T-helper 1 cell (primary cell): ENCODE measurements at places on chromosomes 6 and 20.

- no peak for DNase-seq
Observed at GRCh38 chr6:47170617-47170947, 128.4 kb upstream of the ADGRF1 start.

DNA sequence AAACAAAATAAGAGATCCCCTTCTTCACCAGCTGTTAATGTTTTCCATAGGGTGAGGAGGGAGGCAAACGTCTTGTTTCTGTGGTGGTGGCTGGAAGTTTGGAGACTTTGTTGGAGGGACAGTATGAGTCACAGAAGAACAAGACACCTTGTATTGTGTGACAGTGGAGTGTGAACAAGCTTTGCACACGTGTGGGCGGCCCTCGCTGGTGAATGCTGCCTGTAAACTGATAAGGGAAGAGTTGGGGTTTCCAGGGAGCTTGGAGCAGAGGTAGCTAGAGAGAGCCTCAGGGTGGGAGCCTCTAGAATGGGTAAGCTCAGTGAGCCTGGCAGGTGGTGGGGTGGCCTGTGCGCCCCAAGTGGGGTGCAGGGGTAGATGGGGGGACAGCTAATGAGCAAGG lies 78.3 kb downstream of the ZDHHC14 start:
- no peak for DNase-seq

DNA sequence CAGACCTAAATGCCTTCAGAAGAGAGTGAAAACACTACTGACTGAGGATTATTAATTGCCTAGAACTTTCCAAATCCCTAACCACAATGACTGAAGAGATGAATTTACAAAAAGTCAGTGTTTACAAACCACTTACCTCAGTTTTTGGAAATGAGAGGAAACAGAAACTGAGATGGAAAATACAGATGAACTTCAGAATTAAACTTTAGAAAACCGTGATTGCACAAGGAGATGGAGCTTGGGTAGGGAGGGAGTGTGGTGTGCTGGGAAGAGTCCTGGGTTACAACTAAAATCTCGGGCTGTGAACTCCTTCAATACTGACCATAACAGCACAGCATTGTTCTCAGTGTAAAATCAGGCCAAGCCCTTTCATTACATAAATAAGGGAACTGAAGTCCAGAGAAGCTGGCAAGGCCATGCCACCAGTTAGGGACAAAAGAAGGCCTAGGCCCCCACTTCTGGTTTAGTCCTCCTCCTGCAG lies 4.0 kb downstream of the ELMO2 start:
- no peak for DNase-seq

DNA sequence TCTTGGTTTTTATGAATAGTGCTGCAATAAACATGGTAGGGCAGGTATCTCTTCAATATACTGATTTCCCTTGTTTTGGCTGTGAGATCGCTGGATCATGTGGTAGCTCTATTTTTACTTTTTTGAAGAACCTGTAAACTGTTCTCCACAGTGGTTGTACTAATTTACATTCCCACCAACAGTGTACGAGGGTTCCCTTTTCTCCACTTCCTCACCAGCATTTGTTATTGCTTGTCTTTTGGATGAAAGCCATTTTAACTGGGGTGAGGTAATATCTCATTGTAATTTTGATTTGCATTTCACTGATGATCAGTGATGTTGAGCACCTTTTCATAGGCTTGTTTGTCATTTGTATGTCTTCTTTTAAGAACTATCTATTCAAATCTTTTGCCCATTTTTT lies 8.0 kb upstream of the ARG1 start:
- no peak for DNase-seq

DNA sequence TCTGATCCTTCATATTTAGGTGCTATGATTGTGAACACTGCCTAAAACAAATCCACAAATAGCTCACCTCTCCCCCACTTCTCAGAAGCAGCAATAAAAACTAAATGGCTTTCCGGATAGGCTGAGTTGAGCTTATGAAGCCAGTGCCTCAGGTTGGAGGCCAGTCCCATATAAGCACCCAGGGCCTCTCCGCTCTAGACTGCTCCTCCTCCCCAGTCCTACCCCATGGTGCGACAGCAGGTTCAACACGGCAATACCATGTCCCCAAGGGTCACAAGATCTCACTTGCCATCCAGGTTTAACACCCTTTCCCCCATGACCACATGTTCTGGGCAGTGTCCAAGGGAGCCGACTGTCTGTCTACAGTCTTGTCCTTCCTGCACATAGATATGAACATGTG lies 20.8 kb downstream of the BNIP5 start:
- DNase-seq, result no peak
